Amniotic stem cell (primary cell): ENCODE measurements at places on chromosomes 2 and 18.

- no peak for DNase-seq
Observed at GRCh38 chr2:28692411-28692810, 59.2 kb upstream of the PPP1CB start.

DNA sequence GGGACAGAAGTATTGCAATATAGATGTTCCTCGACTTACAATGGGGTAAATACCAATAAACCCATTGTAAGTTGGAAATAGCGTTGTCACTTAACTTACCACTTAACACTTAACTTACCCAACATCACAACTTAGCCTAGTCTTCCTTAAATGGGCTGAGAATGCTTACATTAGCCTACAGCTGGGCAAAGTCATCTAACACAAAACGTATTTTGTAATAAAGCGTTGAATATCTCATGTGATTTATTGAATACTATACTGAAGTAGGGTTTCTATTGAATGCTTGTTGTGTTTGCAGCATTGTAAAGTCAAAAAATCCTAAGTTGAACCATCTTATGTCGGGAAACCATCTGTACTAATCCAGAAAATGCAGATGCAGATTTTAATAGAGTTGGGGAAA lies 23.6 kb downstream of the IL1R2 start:
- DNase-seq = no peak

DNA sequence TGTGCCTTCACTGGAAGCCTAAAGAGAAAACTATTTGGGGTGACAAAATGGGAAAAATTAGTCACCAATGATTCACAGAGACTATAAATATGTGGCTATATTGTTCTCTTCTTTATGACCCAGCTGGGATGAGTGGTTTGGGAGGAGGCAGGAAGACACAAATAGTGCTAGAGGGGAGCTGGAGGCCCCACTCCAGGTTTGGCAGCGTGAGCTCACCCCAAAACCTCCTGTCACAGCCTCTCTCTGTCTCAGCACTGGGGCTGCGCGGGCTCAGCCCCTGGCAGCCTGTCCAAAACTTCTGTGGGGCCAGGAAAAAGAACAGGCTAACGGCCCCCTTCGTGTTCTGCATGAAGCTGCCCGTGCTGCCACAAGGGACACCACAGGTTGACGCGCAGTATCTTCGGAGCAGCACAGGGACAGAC lies 73.2 kb upstream of the LCLAT1 start:
- peak; percentile 60 for DNase-seq

DNA sequence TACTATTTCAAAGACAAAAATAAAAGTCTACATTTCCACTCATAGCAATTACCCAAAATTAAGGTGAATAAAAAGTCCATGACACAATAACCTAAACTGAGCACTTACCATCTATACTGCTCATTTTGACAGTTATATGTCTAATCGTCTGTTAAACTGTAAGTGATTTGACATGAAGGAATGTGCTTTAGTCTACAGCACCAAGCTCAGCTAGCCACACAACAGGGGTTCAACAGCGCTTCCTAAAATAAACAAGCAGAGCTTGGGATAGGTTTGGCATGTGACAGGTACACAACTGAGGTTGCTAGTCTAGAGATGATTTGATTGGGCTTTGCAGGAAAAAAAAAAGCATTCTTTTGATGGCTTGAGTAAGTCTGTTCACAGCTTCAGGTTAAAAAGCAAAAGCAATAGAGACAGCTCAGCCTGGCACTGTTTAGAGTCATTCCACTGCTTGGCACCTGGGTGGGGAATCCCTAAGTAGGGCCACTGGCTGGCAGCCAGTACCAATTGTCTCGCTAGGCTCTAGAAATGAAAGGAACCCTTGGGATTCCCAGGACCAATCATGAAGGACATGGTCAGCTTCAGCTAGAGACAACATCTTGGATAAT lies 78.6 kb downstream of the BARD1 start:
- no peak for DNase-seq

GRCh38 chr18:77960791-77961410 lies 711.3 kb downstream of the GALR1 start:
- DNase-seq = no peak

DNA sequence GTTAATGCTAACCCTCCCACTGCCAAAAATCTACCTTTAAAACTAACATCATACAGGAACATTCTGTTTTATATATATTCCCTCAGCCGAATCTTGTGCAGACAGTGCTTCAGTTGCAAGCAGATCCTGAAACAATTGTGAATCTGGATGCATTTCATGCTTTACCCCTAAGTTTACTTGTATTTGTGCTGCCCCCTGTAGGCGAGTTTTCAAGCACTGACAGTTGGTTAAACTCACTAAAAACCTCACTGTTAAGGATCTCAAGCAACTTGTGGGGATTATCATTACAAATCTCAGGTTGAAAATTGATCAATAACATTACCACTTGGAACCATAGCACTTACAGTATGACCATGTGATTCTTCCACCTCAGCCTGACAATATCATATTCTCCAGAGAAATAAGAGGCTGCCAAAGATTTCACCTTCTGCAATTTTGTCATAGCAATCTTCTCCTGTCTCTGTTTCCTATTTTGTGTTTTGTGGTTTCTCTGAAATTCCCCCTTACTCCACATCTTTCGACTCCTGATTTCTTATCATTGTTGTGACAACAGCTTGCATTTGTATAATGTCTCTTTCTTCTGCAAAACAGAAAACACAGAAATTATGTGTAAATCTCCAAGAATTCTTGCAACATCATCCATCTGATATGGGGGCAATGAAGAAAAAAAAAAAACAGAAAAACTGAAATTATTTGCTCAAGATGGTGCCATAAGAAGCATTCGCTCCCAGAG lies 354.6 kb upstream of the SETBP1 start:
- DNase-seq = peak; percentile 61

GRCh38 chr2:101396316-101396717 lies 9.0 kb upstream of the CREG2 start:
- peak; percentile 77 for DNase-seq

- DNase-seq = no peak
Observed at GRCh38 chr2:20187331-20187730, 37.6 kb downstream of the SDC1 start.

DNA sequence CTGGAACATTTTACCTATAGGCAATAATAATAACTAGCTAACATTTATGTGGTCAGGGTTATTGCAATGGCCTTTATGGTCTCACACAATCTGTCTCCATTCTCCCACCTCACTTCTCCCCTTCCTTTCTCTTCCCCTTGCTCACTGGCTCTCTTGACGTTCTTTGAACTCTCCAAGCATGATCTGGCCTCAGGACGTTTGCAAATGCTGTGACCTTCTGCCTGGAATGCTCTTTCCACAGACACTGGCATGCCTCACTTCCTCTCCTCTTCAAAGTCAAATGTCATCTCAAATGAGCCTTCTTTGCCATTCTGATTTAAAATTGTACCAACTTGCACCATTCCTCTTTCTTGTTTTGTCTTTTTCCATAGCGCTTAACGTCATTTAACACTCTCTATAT lies 25.3 kb upstream of the GCG start:
- no peak for DNase-seq

GRCh38 chr2:138395565-138396306 lies 105.8 kb upstream of the SPOPL start:
- DNase-seq = no peak

DNA sequence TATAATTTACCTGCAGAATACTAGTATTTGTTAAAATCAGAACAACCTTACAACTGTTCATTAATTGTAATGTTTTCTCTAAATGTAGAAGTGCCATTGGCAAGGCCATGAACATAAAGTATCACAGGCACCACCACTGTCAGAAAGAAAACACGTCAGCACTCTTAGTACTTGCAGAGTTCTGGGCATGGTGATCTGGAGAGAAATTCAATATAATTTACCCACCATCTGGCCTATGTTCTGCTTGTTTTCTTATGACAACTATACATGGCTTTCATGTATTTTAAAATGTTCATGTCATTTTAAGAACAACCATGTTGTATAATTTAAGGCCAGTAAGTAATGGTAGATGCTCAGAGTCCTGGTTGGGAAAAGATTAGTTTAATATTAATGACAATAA lies 114.2 kb upstream of the SULT1C3 start:
- DNase-seq = no peak

GRCh38 chr2:200592406-200593075 lies 6.7 kb downstream of the AOX1 start:
- no peak for DNase-seq

GRCh38 chr2:96534701-96535181 lies 1.8 kb upstream of the ARID5A start:
- no peak for DNase-seq

DNA sequence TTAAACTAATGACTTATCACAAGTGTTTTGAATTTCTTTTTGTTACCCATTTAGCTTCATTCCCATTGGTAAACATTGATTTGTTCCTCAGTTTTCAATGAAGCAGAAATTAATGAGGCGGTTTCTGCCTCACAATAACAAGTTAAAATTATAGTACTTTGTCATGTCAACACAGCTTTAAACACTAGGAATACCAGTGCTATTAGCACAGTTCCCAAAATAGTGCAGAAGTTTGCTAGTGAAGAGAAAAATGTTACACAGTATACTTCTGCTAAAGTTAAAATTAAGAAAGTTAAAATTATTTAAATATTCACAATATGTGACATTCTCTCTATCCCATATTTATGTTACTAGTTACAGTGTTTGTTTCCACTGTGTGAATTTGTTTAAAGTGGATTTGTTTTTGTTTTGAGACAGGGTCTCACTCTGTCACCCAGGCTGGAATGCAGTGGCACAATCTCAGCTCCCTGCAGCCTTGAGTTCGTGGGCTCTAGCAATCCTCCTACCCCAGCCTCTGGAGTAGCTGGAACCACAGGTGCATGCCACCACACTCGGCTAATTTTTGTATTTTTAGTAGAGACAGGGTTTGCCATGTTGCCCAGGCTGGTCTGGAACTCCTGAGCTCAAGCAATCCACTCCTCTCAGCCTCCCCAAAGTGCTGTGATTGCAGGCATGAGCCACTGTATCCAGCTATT lies 3.8 kb upstream of the CHN1 start:
- DNase-seq = no peak

DNA sequence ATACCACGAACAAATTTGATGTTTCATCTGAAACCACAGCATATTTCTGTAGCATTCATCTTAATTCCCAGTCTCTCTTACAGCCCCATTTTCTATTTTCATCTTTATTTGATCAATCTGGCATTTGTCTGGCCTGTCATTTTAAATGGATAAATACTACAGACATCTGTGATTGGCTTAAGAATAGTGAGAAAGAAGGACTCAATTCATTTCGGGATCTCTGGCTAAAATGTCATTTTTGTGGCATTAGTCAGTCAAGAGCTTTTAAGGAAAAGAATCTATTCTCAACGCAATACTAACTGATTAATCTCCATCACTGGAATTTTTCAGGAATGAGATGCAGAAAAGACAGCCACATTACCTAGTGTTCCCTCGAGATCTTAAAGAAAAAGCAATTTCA lies 585.9 kb downstream of the IRS1 start:
- peak; percentile 27 for DNase-seq

DNA sequence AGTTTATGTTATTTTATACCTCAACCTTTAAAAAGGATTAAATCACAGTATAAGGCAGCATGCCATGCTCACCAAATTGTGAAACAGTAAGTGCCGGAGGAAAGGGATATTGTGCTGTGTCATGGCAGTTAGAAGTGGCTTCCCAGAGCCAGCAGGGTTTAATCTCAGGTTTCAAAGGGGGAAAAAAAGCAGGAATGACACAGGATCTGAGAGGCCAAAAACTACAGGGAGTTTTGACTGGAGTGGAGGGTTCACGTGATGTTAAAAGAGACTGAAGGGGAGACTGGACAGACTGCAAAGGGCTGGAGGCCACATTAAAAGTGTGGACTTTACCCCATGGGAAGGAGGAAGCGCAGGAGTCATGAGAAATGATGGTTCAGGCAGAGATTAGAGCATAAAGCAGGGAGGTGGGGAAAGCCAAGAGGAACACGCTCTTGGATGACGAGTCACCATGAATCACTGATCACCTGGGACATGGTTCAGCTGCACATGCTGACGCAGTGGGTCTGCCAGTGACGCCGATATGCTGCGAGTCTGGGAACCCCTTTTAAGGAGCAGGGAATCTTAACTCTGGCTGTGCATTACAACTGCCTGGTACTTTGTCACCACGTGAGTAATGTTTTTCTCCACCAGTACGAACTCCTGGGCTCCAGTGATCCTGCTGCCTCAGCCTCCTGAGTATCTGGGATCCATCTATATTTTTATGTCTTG lies 6.1 kb downstream of the CHMP1B start:
- peak; percentile 92 for DNase-seq

DNA sequence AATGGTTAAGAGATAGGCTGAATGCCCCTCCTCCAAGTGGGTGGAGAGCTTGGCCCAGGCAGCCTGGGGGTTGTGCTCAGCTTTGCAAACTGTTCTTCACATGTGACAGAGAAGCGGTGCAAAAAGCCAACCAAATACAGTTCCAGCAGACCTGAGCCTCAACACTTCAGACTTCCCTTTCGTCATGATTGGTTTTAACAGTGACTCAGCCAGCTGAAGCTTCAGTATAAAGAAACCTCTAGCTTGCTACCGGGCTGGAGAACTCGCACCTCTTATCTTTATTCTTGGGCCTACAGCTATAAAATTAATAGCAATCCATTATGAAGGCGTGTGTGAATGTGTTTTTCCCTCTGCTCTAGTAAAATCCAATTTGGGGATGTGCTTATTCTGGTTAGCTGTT lies 20.0 kb downstream of the SETBP1 start:
- no peak for DNase-seq

- no peak for DNase-seq
Observed at GRCh38 chr2:84879584-84880394, 1.1 kb downstream of the TRABD2A start.

DNA sequence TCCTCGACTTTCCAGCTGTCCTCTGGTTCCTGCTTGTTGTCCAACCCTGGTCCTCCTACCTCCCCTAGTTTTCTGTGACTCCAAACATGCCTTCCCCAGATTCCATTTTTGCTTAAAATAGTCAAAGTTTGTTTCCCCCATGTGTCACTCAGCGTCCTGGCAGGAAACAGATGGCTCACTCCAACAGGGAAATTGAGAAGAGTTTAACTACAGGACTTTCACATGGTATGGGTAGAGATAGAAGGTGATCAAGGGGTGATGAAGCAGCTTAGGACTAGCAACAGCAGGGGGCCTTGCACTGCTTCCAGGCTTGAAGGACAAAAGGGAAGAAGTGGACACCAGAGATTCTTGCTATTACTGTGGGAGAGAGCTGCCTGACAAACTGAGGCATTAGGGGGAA lies 6.1 kb upstream of the CUL3 start:
- DNase-seq = no peak

GRCh38 chr2:118431586-118431985 lies 343.3 kb downstream of the INSIG2 start:
- DNase-seq = no peak

DNA sequence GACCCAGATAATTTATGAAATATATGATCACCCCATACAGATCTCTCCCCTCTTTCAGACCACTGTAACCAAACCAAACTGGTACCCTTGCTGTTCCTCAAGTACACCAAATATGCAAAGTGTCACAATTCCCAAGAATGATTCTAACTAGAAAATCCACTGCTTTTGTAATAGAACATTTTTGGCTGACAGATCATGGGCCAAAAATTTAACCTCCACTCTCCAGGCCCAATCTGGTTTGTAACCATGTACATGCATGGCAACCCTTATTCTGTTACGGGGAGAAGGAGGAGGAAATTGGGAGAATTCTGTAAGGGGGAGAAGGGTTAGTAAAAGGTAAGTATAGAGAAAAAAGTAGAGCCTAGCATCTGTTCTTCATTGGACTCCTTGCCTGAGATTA lies 62.0 kb downstream of the IKZF2 start:
- no peak for DNase-seq

GRCh38 chr2:23350041-23350791 lies 34.8 kb upstream of the KLHL29 start:
- DNase-seq = no peak
